Omental fat pad (tissue), 4 donors: ENCODE measurements at places on chromosomes 1 and 21. TPM values are rescaled to one million over a fixed set of nuclear protein-coding genes. Genes with fewer than 3 reads are reported as not detected.

The LCE6A gene
- total RNA-seq: not detected

DNA sequence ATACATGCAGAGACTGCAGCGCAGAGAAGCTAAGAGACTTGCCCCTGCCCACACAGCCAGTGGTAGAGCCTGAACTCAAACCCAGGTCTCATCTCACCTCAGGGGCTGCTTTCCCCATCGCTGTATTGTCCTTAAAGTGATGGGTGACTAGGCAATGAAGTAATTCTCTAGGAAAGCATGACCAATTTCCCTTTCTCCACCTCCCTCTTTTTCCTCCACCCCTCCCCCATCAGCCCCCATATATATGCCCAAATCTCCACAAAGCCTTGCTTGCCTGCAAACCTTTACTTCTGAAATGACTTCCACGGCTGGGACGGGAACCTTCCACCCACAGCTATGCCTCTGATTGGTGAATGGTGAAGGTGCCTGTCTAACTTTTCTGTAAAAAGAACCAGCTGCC is at the start of gene IL24:
Gene IL24, plus strand, starts transcription at position 269 of the 400 bp plus-strand sequence. CDS start 390 bp downstream, outside the sequence.
- DNase-seq: no peak

The HSPG2 gene
- 161 TPM for total RNA-seq

GRCh38 chr21:44994695-44995342 is 55.0 kb downstream of the SLX9 start:
- DNase-seq: no peak

GRCh38 chr1:46370214-46370633 is 23.9 kb upstream of the FAAH start:
- no peak for DNase-seq

GRCh38 chr1:171600862-171601261 is 21.2 kb upstream of the MYOCOS start:
- DNase-seq: no peak

GRCh38 chr1:209435654-209436566 is 147.6 kb upstream of the CAMK1G start:
- DNase-seq: peak; percentile 58

The FNDC10 gene
- total RNA-seq: not detected

DNA sequence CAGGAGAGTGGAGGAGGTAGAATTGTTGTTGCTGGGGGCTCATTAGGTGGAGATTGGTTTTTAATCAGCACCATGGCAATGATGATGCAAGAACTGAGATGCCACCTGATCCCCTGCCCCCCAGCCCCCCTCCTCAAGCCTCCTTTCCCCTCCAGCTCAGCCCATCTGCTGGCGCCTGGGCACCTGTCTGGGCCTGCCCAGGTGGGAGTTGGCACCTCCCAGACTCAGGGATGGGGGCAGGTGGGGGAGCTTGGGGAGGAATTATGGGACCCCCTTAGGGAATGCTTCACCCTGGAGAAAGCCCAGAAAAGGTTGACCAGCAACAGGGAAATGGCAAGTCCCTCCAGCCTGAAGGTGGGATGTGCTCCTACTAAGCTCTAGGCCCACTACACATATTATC is 1.5 kb upstream of the NHLH1 start:
- DNase-seq: no peak
